H1 (cell line): ENCODE measurements at places on chromosomes 12 and 14. TPM values are rescaled to one million over a fixed set of nuclear protein-coding genes. Genes with fewer than 3 reads are reported as not detected.

DNA sequence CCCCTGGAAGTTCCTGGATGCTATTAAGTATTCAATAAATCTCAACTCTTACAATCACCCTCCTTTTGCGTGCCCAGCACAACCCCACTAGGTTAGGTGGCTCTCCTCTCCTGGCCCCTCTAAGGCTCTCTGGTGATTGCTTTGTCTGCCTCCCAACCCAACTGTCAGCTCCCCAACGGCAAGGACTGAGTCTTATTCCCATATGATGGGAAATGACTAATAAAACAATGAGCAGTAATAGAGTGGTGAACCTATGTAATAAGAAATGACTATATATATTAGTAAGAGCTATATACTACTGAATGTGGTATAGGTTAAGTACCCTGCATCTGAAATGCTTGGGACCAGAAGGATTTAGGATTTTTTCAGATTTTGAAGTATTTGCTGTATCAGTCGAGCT, 8.1 kb downstream of the APPL2 start:
- no peak overlapping the region for H3K27ac ChIP-seq
- no peak overlapping the region for H3K4me3 ChIP-seq
- no peaks in the 10 kb centered on the region for H3K4me1 ChIP-seq

Gene IL31
- not detected in 2 replicates for polyA plus RNA-seq

- H3K27me3 ChIP-seq: no peaks in the 10 kb centered on the region
- no peak overlapping the region for H3K27ac ChIP-seq
- peaks cover 5% of the 10 kb centered on the region for H3K4me1 ChIP-seq
- no peak overlapping the region for H3K4me3 ChIP-seq
Observed at GRCh38 chr12:4154672-4155225, 118.8 kb upstream of the CCND2 start.

DNA sequence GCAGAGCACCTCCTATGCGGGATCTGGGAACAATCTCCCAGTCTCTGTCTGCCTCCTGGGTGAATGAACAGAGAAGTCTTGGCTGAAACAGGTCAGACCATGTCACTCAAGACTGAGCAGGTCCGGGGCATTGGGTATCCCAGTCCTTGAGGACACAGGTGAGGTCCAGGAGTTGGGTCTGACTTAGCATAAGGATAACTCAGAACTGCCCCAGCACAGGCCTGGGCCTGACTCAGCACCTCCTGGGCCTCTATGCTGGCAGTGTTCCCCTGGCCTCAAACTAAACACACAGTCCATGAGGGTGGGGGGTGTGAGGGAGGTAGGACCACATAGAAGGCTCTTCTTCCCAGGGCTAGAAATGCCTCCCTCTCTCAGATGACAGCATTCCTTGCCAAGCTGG, 1.5 kb upstream of the SDR9C7 start:
- H3K4me1 ChIP-seq: peaks cover 3% of the 10 kb centered on the region
- peak; percentile 27 for DNase-seq
- no peak overlapping the region for H3K4me3 ChIP-seq
- no peaks in the 10 kb centered on the region for H3K36me3 ChIP-seq

Gene TMEM63C
- polyA plus RNA-seq: 3.0 and 3.7 TPM in 2 replicates

Gene RASSF8
- polyA plus RNA-seq: 4.4 and 6.4 TPM in 2 replicates

GRCh38 chr14:61470261-61470960, 149.0 kb downstream of the PRKCH start:
- H3K4me3 ChIP-seq: peak overlapping the region; percentile 39; the same call in 1 of the 2 replicates
- H3K27me3 ChIP-seq: no peaks in the 10 kb centered on the region
- DNase-seq: no peak
- no peak overlapping the region for H3K27ac ChIP-seq
- H3K4me1 ChIP-seq: peaks cover 21% of the 10 kb centered on the region

Gene IQSEC3
- polyA plus RNA-seq: 1.2 and 2.2 TPM in 2 replicates

Gene SLC25A47
- not detected in 2 replicates for polyA plus RNA-seq

- no peak for DNase-seq
- H3K4me1 ChIP-seq: peaks cover 3% of the 10 kb centered on the region
- no peak overlapping the region for H3K4me3 ChIP-seq
Observed at GRCh38 chr12:18919871-18920511, 182.1 kb downstream of the CAPZA3 start.

DNA sequence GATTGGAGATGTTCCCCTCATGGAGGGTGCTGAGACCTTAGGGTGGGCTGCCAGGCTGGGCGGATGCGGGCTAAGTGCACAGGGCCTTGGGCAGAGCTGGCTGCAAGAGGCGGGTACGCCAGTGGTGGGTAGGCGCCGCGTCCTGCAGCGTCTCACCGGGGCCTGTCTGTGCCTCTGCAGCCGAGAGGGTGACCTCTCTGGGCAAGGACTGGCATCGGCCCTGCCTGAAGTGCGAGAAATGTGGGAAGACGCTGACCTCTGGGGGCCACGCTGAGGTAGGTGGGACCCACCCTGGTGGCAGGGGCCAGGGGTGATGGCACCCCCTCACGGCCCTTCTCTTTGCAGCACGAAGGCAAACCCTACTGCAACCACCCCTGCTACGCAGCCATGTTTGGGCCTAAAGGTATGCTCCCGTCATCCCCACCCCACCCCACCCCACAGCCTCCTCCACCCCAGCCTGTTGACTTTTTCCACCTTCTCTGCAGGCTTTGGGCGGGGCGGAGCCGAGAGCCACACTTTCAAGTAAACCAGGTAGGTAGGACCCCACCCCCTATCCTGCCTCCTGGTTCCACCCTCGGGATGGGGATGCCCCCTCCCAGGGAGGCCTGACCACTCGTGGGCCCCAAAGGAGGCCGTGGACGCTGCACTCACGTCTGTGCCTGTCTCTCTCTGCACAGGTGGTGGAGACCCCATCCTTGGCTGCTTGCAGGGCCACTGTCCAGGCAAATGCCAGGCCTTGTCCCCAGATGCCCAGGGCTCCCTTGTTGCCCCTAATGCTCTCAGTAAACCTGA, 1.5 kb downstream of the CRIP1 start:
- DNase-seq: no peak
- H3K27ac ChIP-seq: no peak overlapping the region
- H3K36me3 ChIP-seq: no peaks in the 10 kb centered on the region; the same call in 1 of the 2 replicates
- no peaks in the 10 kb centered on the region for H3K4me1 ChIP-seq
- H3K27me3 ChIP-seq: peaks cover 54% of the 10 kb centered on the region
